ENCODE measurements at places on chromosomes 7 and 10.

DNA sequence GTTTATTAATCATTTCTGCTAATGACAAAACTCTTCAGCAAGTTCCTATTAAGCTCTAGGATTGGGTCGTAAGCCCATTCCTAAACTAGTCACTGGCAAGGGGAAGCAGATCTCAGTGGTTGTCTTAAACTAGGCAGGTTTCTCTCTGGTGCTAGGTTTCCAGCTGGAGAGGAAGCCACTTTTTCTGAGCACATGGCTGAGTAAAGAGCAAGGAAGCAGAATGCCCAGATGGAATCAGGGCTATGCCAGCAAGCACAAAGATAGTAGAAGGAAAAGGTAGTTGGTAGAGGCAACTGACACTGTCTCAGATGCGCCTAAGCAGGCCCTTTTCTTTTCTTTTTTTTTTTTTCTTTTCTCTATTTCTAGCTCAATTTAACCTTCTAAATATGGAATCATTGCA is 224.9 kb downstream of the EXOC4 start:
- DNase-seq: no peak

- DNase-seq: no peak
These were observed 22.1 kb upstream of the NPVF start for GRCh38 chr7:25250386-25250785.

- DNase-seq: no peak
These were observed 599.2 kb upstream of the POM121L12 start for GRCh38 chr7:52436278-52436677.

GRCh38 chr7:158527915-158528502 is 59.6 kb downstream of the PTPRN2 start:
- DNase-seq: no peak

GRCh38 chr10:51806079-51806835 is 106.9 kb upstream of the CSTF2T start:
- no peak for DNase-seq

DNA sequence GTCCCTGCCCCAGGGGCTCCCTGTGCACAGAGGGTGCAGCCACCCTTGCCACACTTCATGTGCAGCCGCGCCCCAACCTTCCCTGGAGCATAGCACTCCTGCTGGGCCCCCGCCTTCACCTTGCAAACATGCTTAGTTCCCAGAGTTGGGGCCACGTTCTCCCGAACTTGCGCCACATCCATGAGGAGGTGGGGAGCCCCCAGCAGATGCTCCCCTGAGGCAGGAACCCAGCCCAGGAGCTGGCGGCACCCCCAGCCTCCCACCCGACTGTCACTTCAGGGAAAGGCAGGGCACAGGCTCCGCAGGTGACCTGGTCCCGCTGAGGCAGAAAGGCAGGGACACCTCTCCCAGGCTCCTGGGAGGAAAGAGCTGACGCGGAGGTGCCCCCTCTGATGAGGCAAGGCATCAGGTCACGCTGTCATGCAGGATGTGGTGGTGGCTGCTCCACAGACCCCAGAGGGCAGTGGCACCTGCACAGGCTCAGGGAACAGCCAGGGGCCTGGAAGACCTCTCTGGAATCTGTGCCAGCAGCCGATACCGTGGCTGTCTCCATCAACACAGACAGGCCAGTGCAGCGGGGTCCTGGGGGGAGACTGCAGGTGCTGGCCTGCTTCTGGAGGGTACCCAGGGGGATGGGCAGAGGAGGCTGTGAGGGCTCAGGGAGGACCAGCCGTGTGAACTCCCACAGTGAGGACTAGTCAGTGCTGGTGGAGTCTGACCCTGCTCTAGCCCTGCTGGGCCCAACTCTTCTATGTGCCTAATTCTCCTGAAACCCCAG is 221.3 kb downstream of the MAD1L1 start:
- DNase-seq: no peak

GRCh38 chr7:143046426-143046851 is 5.7 kb upstream of the OR6V1 start:
- DNase-seq: no peak

DNA sequence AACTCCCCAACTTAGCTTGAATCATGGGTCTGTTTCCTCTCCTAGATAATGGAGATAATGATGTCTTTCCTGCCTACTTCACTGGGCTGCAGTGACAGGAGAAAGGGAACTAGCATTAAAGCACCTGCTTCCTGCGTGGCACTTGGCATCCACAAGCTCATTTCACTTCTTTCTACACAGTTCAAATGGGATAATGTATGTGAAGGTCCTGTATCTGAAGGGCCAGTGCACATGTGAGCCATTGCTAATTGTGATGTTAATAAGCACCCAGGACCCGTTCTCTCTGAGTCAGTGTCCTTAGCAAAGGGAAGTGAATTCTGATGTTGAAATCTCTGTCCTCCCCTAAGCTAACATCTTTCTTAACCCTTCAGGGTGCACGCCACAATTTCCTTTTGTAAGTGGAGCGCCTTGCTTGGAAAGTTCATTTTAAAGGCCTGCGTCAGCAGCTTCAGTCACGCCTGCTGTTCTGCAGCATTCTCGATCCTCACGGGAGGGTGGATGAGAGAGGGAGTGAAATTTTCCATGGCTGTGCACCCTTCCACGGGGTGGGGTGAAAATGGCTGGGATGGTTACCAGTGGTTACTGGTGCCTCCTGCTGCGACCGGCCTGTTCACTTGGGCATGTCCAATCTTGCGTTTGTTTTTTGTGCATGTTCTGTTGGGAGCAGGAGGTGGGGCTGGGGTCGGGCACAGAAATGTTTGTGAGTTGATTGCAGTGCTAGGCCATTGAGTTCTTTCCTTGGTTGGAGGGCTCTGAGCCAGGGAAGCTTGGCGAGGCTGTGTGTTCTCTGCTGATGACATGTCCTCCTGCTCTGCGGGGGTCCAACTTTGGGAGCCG is 59.2 kb downstream of the HK1 start:
- DNase-seq: no peak

- no peak for DNase-seq
These were observed 321.8 kb downstream of the GFRA1 start for GRCh38 chr10:115951242-115951641.

DNA sequence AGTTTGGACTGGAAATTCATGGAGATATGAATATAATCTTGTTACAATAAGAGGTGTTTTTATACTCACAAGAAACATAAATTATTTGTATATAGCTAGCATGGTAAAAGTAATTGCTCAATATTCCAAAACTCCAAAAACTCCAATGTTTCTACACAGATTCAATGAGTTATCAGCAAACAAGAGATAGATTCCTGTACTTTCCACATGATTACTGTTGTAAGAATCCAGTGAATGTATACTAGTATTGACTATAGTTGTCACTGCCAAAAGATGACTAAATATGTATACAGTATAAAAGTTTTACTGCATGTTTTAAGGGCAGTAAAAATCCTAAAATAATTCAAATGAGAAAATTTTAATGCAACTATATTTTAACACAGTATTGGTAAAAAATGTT is 10.7 kb downstream of the ATOH7 start:
- no peak for DNase-seq

DNA sequence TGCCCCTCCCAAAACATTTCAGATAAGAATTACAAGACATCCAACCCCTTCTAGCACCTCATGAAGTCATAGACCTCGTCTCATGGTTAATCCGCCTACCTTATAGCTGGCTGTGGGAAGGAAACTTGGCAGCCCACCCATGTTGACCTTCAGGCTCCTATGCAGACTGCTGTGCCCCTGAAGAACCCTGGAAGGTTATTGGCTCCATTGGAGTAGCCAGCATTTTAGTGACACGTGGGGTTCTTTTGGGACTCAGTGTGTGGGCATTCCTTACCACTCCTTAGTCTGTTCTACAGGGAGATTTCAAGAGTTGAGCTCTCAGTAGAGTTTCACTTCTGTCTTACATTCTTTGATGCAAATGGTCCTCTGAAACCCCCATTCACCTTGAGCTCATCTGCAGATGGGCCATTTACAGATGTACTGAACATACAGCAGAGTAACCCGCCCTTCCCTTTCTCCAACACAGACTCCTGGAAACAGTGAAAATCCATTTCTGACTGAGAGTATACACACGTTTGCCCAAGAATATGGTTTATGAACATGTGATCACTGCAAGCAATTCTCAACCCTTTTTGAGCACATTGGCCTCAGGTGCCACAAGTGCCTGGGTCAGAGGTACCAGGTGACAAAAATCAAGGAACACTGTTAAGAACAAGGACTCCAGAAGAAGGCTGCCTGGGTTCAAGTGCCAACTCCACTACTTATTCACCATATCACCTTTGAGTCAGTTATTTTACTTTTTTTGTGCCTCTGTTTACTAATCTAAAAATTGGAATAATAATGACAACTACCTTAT is 54.0 kb upstream of the HECW1 start:
- no peak for DNase-seq

- no peak for DNase-seq
These were observed 132.6 kb upstream of the RSU1 start for GRCh38 chr10:16949816-16950215.

GRCh38 chr7:13111230-13111629 is 423.8 kb downstream of the ARL4A start:
- DNase-seq: no peak

DNA sequence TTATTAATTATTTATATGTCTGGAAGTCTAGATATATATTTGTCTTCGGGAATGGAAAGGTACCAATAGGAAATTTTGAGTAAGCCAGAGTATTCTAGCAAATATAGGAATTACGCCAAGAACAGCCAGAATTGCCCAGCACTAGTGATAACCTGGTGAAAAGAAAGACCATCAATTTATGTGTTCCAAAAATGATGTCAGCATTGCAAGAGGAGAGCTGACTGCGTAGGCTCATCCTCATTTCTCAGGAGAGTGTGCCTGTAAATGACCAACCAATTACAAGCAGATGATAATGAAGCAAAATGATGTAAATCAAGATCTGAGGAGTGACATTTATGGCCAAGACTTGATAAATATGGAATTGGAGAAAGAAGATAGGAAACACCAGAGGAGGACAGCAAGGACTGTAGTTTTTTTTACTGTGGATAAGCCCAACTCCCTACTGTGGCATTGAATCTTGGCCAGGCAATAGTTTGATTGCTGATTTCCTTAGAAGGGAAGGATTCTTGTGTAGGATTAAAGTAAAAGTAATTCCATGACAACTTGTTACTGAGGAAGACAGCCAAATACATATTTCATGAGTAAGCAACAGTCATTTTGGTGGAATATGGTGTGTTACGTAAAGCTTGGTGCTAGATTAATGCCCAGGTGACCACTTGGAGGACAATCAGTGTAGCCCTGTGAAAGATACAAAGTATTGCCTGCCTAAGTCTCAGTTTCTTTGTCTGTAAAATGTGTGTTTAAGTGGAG is 590.8 kb downstream of the AUTS2 start:
- DNase-seq: no peak

Measured in stimulated activated CD4-positive, alpha-beta T cell treated with anti-CD3 and anti-CD28 coated beads, Interleukin-4, amount 100 ng/mL, for 4 hours (primary cell).